Glutamatergic neuron (in vitro differentiated cells): ENCODE measurements at places on chromosomes 13 and 19.
A peak's percentile ranks its signal among the peaks of the same experiment; 100 is the strongest.

- DNase-seq, result peak; percentile 98
These were observed 2.2 kb upstream of the TSPAN16 start for GRCh38 chr19:11293433-11294389.

DNA sequence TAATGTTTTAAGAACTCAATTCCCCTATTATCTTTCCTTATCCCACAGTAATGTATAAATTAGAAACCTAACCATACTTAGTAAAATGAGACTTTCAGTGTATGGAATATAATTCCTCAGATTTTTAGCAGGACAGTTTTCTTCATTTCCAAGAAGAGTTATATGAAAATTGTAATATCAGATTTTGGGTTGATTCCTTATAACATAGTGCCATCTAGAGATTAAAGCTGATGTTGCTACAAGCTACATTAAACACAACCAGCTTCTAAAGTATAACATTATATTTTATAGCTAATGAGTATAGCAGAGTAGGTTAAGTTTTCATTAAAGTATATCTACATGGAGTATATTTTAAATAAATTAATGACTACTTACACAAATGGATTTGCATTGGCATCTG is 99.7 kb upstream of the MIR17HG start:
- no peak for DNase-seq

- no peak for DNase-seq
These were observed 662.8 kb upstream of the SLITRK6 start for GRCh38 chr13:86462011-86462410.

DNA sequence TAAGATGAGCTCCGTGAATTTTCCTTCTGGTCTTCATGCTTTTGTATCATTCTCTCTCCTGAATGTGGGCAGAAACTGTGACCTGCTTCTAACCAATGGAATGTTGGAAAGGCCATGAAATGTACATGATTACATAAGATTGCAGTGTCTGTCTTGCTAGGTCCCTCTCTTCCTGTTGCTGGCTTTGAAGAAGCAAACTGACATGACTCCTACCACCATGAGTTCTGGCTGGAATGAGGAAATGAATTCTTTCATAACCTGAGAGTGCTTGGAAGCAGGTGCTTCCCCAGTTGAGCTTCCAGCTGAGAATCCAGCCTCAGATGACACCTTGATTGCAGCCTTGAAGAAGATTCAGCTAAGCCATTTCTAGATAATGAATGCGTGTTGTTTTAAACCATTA is 275.0 kb upstream of the MIR17HG start:
- no peak for DNase-seq

- no peak for DNase-seq
These were observed 5.2 kb upstream of the FUT6 start for GRCh38 chr19:5844456-5845433.

DNA sequence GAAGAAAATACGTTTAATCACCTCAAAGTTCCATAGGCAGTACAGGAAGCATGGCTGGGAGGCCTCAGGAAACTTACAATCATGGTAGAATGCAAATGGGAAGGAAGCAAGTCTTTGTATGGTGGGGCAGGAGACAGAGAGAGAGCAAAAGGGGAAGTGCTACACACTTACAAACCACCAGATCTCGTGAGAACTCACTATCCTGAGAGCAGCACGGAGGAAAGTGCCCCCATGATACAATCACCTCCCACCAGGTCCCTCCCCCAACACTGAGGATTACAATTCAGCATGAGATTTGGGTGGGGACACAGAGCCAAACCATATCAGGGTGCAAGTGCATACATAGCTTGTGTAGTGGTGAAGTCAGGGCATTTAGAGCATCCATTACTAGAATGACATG is 92.3 kb upstream of the ANKRD10 start:
- no peak for DNase-seq
